Thoracic aorta (tissue), 2 donors: ENCODE measurements at places on chromosomes 13 and 19.

DNA sequence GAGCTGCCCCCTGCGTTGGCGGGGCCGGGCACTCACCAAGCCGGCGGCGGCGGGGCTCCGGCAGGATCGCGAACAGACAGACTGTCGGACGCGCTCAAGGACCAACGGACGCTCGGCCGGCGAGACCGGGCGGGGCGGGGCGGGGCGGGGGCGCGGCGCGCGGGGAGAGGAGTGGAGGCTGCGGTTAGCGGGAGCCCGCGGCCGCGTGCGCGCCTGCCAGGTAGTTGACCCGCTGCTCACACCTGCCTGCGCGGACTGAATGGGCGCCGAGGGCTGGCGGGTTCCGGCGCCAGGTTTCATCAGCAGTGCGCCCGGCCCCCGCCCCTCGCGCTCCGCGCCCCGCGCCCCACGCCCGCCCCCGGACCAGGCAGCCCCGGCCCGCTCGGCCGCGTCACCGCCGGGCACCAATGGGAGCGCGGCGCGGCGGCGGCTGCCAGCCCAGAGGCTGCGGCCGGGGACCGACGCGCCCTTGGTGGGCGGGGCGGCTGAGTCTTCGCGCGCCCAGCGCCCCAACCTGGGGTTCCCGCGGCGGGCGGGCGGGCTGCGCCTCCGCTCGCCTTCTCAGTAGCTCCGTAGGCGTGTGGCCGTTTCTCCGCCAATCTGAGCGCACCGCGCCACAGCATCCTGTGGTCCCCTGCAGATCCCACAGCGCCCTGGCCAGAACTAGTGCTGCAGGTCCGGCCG, at the start of gene SLC7A1:
SLC7A1 (minus strand) TSS at position 309 of the 684 bp plus-strand sequence. CDS start 59,500 bp downstream, outside the sequence.
- DNase-seq, result peak; percentile 27

GRCh38 chr13:110298505-110299282, 8.3 kb downstream of the COL4A1 start:
- no peak for DNase-seq

GRCh38 chr19:54905421-54905802, 536 bp upstream of the NCR1 start:
- DNase-seq, result no peak

DNA sequence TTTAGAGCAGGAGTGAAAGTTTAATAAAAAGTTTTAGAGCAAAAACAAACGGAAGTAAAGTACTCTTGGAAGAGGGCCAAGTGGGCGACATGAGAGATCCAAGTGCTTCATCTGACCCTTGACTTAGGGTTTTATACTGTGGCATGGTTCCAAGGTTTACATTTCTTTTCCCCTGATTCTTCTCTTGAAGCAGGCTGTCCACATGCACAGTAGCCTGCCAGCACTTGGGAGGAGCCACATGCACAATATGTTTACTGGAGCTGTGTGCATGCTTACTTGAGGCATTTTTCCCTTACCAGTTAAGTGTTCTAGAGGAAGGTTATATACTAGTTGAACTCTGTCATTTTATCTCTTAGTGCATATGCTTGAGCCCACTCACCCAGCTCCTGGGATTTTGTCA, 295.6 kb downstream of the TBC1D4 start:
- DNase-seq, result no peak
